Fibroblast of skin of scalp (primary cell): ENCODE measurements at places on chromosomes 5 and 9.

DNA sequence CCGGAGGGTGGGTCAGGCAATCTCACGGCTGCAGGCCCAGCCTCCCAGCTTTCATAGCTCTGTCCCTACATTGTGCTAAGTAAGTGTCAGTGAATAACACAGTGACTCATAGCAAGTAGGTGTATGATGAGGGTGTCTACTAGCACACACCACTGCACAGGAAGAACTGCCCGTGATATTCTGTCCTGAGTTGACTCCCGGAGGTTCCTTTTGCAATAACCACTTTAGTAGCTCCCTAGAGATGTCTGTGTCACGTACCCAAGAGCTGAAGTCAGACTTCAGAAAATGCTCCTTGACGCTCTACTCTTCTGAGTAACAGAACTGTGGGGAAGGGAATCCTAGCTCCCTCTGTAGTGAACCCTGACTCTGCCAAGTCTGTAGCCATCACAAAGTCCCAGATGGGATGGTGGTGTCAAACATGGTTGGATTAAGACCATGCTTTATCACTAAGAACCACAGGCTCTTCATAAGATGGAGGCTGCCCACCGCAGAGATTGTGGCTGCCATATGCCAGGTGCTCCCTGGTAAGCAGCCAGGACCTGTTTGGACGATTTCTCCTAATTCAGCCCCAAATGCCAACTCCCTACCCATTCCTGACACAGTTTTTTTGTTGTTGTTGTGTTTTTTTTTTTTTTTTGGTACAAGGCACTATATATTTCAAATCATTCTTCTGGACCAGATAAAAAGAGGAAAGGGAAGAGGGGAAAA, 352.6 kb upstream of the PANK3 start:
- peak; percentile 83 for DNase-seq

DNA sequence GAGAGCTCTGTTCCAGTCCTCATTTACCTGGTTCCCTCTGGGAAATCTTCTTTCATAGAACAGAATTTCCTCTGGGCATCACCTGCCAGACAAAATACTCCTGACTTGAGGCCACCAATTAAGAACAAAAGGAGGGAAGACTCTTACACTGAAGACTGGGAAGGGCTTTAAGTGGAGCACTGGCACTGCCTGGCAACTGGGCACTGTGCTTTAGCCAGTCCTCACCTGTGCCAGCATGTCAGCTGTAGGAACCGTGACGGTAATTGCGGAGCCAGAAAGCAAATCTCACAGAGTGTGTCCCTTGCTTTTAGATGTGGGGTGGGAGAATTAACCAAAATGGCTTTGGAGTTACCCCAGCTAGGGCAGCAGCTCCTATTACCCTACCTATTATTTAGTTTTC, 40.6 kb downstream of the FAM219A start:
- DNase-seq: no peak

DNA sequence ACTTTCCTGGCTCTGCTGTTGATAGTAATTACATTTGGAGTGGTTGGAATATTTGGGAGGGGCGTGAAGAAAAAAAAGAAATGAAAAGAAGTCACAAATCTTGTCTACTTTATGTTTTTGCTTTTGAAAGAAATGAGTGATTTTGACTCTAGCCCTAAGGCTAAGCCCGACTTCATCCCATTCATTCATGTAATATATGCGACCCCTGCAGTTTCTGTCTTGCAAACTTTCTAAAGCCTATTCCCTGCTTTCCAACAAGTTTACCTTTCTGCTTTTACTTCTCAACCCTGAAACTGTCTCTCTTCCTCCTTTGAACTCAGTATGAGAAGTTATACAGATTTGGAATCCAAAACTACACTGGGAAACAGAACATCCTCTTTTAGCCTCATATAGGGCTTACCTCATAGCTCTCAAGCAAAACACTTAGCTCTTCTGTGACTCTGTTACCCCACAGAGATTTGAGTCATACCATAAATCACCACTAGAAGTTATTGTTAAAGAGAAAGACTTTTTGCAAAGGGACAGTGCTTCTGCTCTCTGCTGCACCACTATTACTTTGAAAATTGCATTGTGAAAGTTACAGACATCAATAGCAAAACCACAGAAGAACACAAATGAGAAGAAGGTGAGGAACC, 1.6 kb downstream of the CFAP95 start:
- peak; percentile 45 for DNase-seq

- DNase-seq: no peak
Observed at GRCh38 chr5:137374110-137374714, 124.9 kb downstream of the SPOCK1 start.

GRCh38 chr9:97980918-97981845, 2.0 kb upstream of the ANP32B start:
- DNase-seq: no peak

DNA sequence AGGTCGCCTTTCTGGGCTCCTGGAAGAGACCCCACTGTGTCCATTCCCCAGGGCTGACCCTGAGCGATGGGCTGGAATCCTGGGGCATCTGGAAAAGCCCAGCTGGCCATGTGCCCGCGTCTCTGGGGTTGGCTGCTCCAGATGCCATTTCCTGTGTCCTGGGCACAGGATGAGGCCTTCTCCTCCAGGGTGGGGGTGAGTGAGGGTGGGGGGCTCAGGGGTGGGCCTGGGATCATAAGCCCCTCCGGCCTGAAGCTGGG, 30.7 kb downstream of the PAEP start:
- DNase-seq: no peak

DNA sequence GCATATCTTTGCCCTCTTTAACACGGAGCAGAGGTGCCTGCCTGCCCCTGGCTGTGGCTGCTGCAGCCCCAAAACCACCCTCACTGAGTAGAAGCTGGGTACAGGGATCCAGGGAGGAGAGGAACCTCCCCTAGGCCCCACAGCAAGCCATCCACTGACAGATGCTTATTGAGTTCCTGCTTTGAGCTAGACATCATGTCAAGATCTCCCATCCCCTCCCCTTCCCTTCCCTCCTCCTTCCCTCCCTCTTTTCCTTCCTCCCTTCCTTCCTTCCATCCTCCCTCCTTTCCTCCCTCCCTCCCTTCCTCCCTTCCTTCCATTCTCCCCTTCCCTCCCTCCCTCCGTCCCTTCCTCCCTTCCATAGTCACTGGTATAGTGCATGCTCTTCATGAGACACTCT, 29.3 kb downstream of the GOLGA2 start:
- no peak for DNase-seq

- DNase-seq: no peak
Observed at GRCh38 chr9:87343816-87344430, 153.7 kb upstream of the DAPK1 start.

GRCh38 chr9:23746317-23746716, 79.7 kb downstream of the ELAVL2 start:
- DNase-seq: no peak

DNA sequence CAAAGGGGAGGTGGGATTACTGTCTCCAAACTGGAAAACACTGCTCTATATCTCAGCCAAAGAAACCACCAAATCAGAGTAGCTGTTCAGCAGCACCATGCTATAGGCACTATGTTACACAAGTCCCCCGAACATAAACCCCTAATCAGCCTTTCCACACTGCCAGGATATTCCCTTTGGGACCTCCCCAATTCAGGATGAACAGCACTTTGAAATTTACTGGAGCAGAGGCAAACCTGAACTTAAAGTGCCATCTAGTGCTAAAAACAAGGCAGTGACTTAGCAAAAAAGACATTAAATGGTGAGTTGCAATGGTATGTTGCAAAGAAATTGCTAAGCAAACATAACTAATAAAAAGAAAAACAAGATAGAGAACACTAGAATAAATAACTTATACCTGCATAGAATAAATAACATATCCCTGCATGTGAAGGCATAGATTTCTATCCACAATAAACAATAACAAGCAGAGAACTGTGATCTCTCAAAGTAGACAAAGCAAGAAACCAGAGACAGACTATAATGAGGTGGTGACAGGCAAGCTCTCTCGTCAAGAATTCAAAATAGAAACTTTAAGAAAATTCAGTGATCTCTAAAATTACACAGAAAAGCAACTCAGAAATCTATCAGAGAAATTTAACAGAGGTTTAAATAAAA, 584.4 kb upstream of the ACO1 start:
- peak; percentile 59 for DNase-seq
